ENCODE measurements at places on chromosomes 6 and 20.
A peak's percentile ranks its signal among the peaks of the same experiment; 100 is the strongest.

- no peak for DNase-seq
Measured at GRCh38 chr6:150764334-150765066, 101.0 kb upstream of the MTHFD1L start.

GRCh38 chr6:69027861-69028260 lies 392.8 kb downstream of the ADGRB3 start:
- DNase-seq: no peak

- DNase-seq: no peak
Measured at GRCh38 chr20:37219751-37220668, 40.7 kb upstream of the MROH8 start.

- DNase-seq: no peak
Measured at GRCh38 chr20:24678351-24679106, 209.1 kb downstream of the SYNDIG1 start.

DNA sequence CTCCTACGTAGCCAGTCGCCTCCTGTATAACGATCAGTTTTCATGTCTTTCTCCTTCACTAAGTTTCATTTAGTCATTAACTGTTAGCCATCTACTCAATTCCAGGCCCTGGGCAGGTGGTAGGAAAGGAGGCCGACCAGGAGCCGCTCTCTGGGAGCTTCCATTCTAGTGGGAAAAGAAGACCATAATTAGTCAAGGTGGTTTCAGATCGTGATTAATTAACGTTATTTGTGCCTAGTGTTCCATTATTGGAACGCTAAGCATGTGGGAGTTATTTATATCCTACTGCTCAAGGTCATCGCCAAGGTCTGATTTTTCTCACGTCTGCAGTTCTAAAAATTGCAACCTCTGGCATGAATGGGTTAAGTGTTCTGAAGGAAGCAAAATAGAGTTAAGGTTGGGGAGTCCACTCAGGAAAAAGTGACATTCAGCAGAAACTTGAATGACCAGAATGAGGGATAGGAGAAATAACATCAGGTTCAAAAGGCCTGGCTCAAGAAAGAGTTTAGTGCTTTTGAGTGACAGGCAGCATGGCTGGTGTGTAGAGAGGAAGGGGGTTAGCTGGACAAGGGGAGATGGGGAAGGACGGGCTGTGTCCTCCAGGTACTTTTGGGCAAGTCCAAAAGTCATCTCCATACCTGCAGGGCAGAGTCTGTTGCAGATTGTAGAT lies 812 bp downstream of the SLC9A8 start:
- DNase-seq: no peak

DNA sequence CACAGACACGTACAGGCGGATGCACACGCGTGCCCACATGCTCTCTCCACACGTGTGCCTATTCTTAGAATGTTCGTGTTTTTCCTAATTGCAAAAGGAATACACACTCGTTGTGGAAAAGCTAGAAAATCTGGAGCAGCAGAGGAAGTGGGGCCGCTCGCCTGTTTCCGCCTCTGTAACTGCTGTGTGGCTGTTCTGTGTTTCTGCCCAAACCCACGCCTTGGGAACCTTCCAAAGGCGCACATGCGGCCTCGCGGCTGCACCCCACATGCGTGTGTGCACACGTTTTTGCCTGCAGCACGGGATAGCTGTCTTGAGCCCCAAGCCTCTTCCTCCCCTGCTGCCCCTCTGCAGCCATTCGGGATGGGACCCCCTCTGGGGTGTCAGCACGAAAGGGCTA lies 12.2 kb downstream of the SLC17A9 start:
- no peak for DNase-seq

- DNase-seq: no peak
Measured at GRCh38 chr6:13769655-13770053, 44.7 kb downstream of the MCUR1 start.

GRCh38 chr20:21099751-21100577 lies 6.2 kb downstream of the LINC00237 start:
- DNase-seq: peak; percentile 47

DNA sequence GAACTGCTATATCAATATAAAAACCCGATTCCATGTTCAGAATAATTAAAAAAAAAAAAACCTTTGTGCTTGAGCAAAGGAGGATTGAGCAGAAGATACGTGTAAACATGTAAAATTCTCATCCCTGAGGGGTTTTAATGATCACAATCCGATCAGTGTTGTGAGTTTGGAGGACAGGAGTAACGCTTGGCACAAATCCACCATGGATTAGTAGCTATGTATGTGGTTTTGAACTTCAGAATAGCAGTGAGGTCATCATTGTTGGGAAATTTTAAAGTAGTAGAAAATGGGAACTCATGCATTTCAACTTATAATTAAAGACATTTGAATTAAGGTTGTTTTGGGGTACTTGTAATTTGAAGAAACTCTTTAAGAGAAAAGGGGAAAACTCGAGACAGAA lies 203.2 kb downstream of the RPS12 start:
- no peak for DNase-seq

DNA sequence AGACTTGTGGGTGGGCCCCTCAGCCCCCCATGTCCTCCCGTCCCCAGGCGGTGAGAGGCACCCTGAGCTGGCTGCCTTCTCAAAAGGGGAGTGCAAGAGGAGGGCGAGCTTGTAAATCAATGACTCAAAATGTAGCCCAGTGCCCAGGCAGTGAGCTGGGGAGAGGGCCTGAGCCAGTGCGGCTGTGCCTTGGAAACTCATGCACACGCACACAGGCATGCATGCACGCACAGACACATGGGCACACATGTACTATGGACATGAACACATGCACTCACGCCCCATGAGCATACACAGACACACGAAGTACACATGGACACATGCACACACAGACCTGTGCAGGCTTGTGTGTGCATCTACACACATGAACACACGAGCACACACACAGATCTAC lies 133.5 kb downstream of the TAF4 start:
- DNase-seq: no peak

- no peak for DNase-seq
Measured at GRCh38 chr20:32621891-32622584, 36.9 kb upstream of the NOL4L start.

Measured in activated T-cell treated with anti-CD3 and anti-CD28 coated beads for 48 hours (primary cell).